ENCODE measurements at places on chromosomes 4 and X.

DNA sequence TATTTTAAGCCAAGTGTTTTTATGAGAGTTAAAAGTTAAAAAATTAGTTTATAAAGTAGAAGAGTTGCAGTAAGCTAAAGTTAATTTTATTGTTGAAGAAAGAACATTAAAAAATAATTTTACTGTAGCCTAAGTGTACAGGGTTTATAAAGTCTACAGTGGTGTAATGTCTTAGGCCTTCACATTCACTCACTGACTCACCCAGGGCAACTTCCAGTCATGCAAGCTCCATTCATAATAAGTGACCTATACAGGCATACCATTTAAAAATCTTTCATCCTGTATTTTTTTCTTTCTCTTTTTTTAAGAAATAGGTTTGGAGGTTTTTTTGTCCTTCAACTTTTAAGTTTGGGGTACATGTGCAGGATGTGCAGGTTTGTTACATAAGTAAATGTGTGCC, 87.9 kb upstream of the NR3C2 start:
- DNase-seq = no peak

GRCh38 chr4:88333741-88334405, 44.8 kb upstream of the HERC6 start:
- DNase-seq = no peak

GRCh38 chrX:46179748-46180147, 365.5 kb downstream of the ZNF674 start:
- DNase-seq = no peak

DNA sequence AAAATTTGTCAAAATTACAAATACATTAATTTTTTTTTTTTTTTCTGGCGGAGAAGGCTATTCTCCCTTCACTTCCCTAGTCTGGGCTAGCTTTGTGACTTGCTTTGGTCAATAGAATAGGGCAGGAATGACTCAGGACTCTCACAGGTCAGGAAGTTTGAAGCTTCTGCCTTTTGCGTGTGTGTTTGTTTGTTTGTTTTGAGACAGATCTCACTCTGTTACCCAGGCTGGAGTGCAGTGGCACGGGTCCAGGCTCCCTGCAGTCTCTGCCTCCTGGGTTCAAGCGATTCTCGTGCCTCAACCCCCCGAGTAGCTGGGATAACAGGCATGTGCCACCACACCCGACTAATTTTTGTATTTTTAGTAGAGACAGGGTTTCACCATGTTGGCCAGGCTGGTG, 55.9 kb upstream of the USP9X start:
- DNase-seq = no peak

DNA sequence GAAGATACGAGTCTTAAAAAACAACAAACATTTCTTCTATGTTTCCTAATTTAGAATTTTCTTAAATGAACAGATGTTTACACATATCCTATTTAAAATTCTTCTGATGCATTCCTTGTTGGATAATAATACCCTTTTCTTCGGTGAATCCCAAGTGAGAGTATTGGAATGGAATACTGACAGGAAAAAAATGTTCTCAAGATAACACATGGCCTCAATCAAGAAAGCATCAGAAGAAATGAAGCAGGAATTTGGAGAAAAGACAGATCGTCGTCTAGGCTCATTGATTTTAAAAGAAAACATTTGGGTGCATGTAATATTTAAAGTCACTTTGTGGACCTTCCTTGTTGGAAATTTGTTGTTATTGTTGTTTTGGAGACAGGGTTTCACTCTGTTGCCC, 196.9 kb upstream of the ANK2 start:
- no peak for DNase-seq

DNA sequence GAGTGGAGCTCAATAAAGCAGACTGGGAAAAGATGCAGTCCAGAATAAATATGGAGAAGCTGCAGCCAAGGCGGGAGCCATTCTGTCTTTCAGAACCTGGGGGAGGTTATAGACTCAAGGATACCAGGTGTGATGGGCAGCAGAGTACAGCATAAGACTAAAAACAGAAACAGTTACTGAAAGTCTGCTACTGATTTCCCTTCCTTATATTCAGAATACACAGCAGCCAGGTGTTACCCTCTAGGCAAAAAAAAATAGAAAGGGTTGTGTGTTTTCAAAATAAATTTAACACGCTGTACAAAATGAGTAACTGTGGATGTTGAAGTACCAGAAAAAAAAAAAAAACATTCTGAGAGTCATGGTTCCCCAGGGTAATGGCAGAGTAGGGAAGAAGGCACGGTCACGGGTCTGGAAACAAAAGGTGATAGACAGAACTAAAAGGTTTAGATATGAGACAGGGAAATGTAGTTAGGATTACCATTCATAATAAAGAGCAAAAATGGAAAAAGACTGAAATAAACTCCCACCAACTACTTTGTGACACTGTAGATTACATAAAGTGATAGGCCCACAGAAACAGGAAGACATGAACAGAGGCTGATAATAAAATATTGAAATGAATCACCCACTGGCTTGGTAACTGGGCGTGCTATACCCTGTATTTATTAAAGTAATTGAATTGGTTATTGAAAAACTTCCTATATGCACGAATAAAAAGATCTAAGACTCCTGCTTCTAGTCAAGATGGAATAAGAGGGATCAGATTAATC, 10.8 kb upstream of the HHIP start:
- DNase-seq = no peak

GRCh38 chr4:44760142-44760898, 34.0 kb upstream of the GNPDA2 start:
- no peak for DNase-seq

GRCh38 chr4:138925495-138925894, 90.1 kb upstream of the NOCT start:
- DNase-seq = no peak

DNA sequence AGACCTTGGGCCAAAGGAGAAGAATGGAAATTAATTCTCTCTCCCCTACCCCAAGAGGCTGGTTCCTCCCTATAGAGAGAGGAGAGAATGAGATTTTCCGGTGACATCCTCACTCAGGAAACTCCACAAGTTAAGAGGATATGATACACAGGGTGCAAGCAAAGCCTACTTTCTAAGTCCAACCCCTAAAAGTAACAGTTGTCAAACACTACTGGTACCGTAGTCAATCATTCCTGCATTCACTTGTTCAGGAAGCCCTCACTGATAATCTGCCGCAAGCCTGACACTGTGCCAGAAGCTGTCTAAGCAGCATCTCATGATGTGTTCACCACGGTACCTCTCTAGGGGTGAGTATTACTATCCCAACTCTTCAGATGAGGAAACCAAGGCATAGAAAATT, 41.7 kb downstream of the KDR start:
- DNase-seq = no peak

DNA sequence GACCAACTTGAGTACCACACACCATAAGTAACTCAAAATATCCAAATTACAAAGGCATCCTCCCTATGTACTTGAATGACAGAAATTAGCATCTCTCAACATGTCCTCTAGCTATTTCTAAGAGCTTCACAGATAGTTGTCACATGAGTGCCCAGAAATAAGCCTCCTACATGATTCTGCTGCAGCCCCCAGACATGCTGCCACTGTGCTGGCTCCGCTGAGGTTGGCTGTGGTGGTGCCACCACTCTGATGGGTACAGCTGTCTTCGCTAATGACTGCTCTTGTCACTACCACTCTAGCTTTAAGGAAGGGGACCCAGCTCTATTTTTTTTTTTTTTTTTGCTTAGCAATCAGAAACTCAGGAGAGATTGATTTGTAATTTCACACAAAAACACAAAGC, 256.0 kb downstream of the GRXCR1 start:
- DNase-seq = no peak

DNA sequence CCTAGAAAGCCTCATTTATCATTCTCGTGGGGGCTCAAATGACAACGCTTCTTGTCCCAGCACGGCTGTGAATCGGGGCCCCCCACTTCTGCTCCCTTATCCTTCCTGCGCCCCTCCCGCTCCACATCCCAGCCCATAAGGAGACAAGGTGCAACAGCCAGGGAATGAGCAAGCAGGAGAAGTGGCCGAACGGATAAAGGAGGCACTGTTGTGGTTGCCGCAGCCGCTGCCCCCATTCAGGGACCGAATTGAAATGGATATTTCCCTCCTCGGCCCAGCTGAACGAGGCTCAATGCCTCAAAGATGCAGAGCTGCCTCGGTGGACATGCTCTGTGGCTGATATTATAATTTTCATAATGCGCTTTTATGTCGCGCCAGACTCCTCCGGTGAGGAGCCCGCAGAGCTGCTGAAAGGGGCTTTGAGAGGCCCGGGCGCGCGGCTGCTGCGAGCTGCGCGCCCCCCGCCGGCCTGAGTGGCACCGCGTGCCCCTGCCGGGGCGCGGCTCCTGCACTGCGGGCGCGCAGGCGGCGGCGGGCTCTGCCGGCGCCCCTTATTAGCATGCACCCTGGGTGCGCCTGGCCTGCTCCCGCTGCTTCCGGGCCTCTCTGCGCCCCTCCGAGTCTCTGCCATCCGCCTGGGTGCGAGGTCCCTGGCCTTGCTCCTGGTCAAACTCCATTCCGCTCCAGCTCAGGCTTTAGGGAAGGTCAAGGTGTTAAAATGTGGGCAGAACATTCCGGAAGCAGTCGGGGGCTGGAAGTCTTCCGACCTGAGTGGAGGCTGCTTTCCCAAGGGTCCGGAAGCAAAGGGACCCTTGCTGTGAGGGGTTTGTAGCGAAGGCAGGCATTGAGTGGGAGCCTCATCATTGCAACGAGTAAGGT, 68.2 kb upstream of the TMEM33 start:
- no peak for DNase-seq

DNA sequence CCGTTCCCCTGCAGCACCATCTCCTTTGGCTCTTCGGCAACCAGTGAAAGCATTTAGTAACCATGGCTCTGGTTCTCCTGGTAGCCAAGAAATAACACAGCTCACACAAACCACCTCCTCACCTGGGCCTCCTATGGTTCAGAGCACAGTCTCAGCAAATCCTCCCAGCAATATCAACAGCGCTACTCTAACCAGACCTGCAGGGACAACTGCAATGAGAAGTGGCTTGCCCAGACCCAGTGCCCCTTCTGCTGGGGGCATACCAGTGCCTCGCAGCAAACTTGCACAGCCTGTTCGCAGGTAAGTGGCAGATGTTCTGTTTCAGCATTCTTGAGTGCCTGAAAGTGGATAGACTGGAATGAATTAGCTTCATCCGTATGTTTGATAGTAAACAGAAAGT, 63.0 kb upstream of the SLC10A4 start:
- DNase-seq = no peak

- no peak for DNase-seq
Measured at GRCh38 chrX:51956441-51956840, 63.0 kb downstream of the MAGED1 start.

DNA sequence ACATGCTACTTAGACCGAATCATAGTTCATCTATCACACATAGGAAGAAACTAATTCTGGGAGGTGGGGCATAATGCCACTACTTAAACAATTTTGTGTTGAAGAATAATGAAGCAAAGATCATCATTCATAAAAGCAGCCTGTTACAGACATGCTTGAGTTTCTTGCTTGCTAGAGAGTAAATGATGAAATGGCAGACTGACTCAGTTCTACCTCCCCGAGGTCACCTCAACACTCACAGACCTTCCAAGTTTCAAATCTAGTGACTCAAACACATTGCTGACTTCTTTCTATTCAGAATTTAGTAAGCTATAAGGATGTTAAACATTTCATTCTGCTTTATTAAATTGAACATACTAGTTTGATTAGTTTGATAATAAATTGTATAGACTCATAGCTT, 636.5 kb upstream of the FRG1 start:
- DNase-seq = no peak

- DNase-seq = no peak
Measured at GRCh38 chrX:105725228-105725627, 97.1 kb upstream of the NRK start.

DNA sequence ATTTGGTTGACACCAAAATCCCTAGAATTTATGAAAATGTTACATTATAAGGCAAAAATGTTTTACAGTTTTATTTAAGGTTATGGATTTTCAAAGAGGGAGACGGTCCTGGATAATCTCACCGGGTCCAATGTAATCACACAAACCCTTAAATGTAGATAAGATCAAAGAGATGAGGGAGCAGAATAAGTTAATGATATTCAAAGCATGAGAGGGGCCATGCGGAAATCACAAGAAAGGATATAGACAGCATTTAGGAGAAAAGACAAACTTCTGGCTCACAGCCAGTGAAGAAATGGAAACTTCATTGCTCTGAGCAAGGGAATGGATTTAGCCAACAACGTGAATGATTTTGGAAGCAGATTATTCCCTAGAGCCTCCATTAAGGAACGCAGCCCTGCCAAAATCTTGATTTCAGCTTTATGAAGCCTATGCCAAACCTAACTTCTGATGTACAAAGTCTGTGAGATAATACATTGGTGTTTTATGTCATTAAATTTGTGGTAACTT, 684.4 kb upstream of the GNPDA2 start:
- DNase-seq = no peak

GRCh38 chrX:119288890-119289393, 52.9 kb downstream of the PGRMC1 start:
- no peak for DNase-seq

- no peak for DNase-seq
Measured at GRCh38 chrX:42952621-42953020, 174.7 kb upstream of the PPP1R2C start.

- DNase-seq = no peak
Measured at GRCh38 chrX:16838202-16839066, 31.7 kb downstream of the RBBP7 start.

DNA sequence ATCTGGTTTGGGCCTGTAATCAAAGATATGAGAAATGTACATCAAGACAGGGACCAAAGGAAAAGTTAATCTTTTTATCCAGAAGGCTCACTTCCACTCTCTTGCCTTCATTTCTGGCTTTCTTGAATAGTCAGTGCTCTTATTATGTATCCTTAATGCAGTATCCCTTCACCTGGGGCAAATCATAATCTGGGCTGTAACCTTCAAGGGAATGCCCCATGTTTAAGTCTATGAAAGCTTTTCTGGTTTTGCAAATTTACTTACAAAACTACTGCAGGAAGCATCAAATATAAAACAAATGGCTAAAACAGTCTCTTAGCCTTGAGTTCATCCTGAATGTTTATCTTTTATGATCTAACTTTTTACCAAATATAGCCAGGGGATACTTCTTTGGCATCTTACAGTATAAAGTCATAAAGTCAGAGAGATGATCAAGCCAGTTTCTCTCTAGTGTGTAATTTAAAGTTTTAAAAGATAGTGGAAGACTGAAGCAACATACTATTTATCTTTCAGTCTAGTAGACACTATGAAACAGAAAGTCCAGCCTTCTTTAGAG, 1214.8 kb downstream of the STIM2 start:
- DNase-seq = no peak

GRCh38 chr4:173159791-173160190, 8.8 kb upstream of the GALNT7 start:
- no peak for DNase-seq

GRCh38 chr4:54819034-54819433, 161.3 kb downstream of the KIT start:
- DNase-seq = no peak

DNA sequence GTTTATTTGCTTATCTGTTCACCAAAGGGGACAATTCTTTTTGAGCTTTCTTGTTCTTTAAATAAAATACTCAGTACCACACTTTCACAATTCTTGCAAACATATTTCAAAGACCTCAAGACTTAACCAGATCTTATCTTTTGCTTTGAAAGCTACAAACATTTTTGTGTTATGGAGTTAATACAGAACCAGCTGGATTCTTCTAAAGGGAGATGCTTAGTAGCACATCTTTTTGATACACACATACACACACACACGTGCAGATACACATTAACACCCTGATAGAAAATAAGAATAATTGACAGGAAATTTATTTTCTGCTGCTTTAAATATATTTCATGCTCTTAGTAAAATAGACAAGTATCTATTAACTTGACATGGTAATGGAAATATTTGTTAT, 379.1 kb downstream of the SH2D1A start:
- DNase-seq = no peak

- no peak for DNase-seq
Measured at GRCh38 chrX:28966331-28966730, 379.1 kb downstream of the IL1RAPL1 start.
